Hepatocyte (in vitro differentiated cells): ENCODE measurements at places on chromosomes 11 and 22. TPM values are rescaled to one million over a fixed set of nuclear protein-coding genes. Genes with fewer than 3 reads are reported as not detected.

DNA sequence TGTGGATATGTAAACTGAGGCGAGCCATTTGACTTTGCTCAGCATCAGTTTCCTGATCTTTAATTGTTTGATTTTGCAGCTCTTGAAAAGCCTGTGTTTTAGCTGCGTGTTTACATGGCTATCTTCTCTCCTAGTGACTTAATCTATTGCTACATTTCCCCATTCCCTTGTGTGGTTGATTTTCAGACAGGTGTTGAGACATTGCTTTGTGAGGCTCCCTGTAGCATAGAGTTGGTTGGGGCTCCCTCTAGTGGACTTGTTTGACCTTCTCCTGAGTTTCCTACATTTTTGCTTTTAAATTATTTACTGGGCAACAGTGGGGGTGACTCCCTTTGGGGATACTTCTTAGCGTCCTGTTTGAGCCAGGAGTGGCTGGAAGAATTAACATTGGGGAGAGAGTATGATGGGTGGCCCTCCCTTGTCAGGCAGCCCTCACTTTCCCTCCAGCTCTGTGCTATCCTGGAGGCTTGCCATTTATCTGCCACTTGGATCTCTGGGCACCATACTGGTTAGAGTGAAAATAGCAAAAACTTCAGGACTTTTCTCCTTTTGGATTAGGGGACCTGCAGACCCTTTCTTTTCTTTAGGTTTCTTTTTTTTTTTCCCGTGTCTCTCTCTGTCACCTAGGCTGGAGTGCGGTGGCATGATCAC, 9.2 kb upstream of the CBL start:
- H3K27ac ChIP-seq, result no peak overlapping the region
- H3K4me3 ChIP-seq, result no peak overlapping the region
- no peaks in the 10 kb centered on the region for H3K27me3 ChIP-seq
- H3K36me3 ChIP-seq, result no peaks in the 10 kb centered on the region

- H3K27ac ChIP-seq, result no peak overlapping the region
- no peak for DNase-seq
- H3K4me1 ChIP-seq, result no peaks in the 10 kb centered on the region
- no peak overlapping the region for H3K4me3 ChIP-seq
- H3K27me3 ChIP-seq, result no peaks in the 10 kb centered on the region
Measured at GRCh38 chr11:106917973-106918372, 100.3 kb downstream of the GUCY1A2 start.

DNA sequence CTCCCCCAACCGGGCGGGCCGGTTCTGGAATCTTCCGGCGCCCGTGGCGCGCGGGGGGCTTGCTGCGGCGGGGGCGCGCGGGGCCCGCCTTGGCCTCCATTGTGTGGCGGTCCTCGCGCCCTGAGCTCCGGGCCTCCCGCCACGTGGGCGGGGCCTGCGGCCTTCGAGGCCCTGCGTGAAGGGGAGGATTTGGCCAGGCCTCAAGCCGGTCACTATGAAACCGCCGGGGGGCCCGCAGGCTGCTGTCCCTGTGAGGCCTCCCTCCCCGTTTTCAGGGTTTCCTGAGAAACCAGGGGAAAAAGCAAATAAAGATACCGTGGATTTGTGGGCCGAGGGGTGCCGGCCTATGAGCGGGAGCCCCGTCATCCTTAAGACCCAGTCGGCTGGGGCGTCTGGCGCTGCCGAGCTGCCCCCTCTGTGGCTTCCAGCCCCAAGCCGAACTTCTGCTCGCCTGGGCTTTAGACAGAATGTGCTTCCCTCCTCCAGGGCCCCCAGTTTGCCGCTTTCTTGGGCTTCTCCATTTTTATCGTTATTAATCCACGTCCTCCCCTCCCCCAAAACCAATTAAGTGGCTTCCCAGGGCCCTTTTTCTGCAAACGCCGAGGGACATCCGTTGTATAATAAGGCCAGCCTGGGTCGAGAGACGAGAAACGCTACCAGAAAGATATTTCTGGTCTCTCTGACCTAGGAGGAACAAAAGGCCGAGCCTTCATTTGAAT, 602 bp downstream of the EWSR1 start:
- no peaks in the 10 kb centered on the region for H3K27me3 ChIP-seq
- peak overlapping the region; percentile 39 for H3K4me3 ChIP-seq
- peak; percentile 78 for DNase-seq
- H3K27ac ChIP-seq, result peak overlapping the region; percentile 97

GRCh38 chr11:60375316-60375715, 3.0 kb upstream of the MS4A7 start:
- no peaks in the 10 kb centered on the region for H3K4me1 ChIP-seq
- no peak overlapping the region for H3K4me3 ChIP-seq
- H3K27me3 ChIP-seq, result no peaks in the 10 kb centered on the region
- H3K36me3 ChIP-seq, result no peaks in the 10 kb centered on the region
- H3K27ac ChIP-seq, result no peak overlapping the region
- no peak for DNase-seq

DNA sequence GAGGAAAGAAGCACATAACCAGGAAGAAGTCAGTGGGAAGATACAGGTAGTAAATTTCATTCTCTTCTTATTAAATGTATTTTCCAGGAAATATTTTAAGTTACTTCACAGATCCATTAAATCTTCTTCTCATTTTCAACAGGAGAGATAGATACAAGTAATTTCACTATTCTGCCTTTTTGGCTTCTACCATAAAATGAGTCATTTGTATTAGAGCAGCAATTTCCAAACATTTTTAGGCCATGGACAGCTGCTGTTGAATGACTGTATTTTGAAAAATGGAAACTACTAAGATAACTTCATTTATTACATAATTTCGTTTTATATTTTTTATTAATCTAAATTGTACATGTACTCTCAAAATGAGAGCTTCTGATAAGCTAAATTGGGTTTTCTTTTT, 809.6 kb upstream of the API5 start:
- no peaks in the 10 kb centered on the region for H3K36me3 ChIP-seq
- no peak overlapping the region for H3K27ac ChIP-seq
- H3K27me3 ChIP-seq, result no peaks in the 10 kb centered on the region
- no peak overlapping the region for H3K4me3 ChIP-seq
- DNase-seq, result no peak

DNA sequence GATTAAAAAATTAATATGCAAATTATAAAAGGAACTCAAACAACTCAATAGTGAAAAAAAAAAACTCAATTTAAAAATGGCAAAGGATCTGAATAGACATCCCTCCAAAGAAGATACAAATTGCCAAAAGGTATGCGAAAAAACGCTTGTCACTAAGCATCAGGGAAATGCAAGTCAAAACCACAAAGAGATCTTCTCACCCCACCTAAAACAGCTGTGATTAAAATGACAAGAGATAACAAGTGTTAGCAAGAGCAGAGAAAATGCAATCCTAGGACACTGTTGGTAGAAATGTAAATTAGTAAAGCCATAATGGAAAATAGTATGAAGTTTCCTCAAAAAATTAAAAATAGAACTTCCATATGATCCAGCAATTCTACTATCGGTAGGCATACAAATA, 166.3 kb upstream of the ZC3H12C start:
- DNase-seq, result no peak
- H3K4me3 ChIP-seq, result no peak overlapping the region
- no peaks in the 10 kb centered on the region for H3K4me1 ChIP-seq
- H3K27ac ChIP-seq, result no peak overlapping the region
- H3K36me3 ChIP-seq, result no peaks in the 10 kb centered on the region

GRCh38 chr22:37184380-37184755, 3.7 kb downstream of the C1QTNF6 start:
- DNase-seq, result no peak
- no peaks in the 10 kb centered on the region for H3K27me3 ChIP-seq
- H3K36me3 ChIP-seq, result no peaks in the 10 kb centered on the region
- peaks cover 29% of the 10 kb centered on the region for H3K4me1 ChIP-seq
- no peak overlapping the region for H3K4me3 ChIP-seq

GRCh38 chr11:85281550-85281949, 345.6 kb downstream of the DLG2 start:
- H3K36me3 ChIP-seq, result no peaks in the 10 kb centered on the region
- H3K4me3 ChIP-seq, result no peak overlapping the region

GRCh38 chr11:92717240-92717639, 252.2 kb upstream of the MTNR1B start:
- no peak for DNase-seq
- H3K27ac ChIP-seq, result no peak overlapping the region
- no peaks in the 10 kb centered on the region for H3K4me1 ChIP-seq
- no peak overlapping the region for H3K4me3 ChIP-seq
- no peaks in the 10 kb centered on the region for H3K27me3 ChIP-seq

DNA sequence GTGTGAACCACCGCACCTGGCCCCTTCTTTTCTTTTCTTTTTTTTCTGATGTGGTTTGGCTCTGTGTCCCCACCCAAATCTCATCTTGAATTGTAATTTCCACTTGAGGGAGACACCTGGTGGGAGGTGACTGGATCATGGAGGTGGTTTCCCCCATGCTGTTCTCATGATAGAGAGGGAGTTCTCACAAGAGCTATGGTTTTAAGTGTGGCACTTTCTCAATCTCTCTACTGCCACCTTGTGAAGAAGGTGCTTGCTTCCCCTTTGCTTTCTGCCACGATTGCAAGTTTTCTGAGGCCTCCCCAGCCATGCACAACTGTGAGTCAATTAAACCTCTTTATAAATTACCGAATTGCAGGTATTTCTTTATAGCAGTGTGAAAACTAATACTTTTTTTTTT, 4.9 kb upstream of the TCN2 start:
- no peaks in the 10 kb centered on the region for H3K36me3 ChIP-seq
- no peak overlapping the region for H3K4me3 ChIP-seq
- H3K4me1 ChIP-seq, result peaks cover 12% of the 10 kb centered on the region
- peak; percentile 46 for DNase-seq
- no peaks in the 10 kb centered on the region for H3K27me3 ChIP-seq

TPCN2 gene
- 12.9 and 16.6 TPM in 2 replicates for total RNA-seq

MLC1 gene
- total RNA-seq, result 3.7 and 8.2 TPM in 2 replicates

FZD4 gene
- total RNA-seq, result 17.6 and 18.9 TPM in 2 replicates

DCHS1 gene
- 8.5 and 15.2 TPM in 2 replicates for total RNA-seq
